ENCODE measurements at places on chromosomes 13 and 19.
A peak's percentile ranks its signal among the peaks of the same experiment; 100 is the strongest.

GRCh38 chr13:31998131-31998530 lies 33.4 kb upstream of the FRY start:
- no peak for DNase-seq

GRCh38 chr19:3684054-3684816 lies 16.0 kb downstream of the PIP5K1C start:
- DNase-seq: no peak

- no peak for DNase-seq
These were observed 93.2 kb upstream of the CSNK1A1L start for GRCh38 chr13:37198629-37199028.

DNA sequence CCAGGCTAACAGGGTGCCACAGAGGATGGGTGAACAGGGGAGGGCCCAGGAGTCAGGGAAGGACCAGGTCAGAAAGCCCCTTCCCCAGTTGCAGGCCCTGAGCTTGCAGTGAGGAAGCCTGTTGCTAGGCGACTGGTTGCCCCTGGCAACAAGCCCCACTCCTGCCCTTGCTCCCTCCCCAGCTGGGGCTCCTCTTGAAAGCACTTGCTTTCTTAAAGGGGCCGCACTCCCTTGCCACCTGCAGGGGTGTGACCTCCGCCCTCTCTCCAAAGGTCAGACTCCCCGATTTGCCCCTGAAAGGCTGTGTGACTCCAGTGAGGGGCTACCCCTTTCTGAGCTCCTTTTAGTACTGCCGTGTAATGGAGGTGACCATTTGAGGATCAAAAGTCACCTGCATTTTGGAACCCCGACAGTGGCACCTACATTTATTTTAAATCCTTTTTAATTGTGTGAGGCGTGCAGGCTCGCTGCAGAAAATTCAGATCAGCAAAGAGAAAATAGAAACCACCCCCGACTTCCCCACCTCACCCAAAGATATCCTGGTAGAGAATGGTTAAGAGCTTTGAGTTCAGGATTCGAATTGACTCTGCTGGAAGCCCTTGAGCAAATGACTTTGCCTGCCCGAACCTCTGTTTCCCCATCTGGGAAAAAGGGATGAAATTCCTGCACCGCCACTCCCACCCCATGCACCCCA lies 4.8 kb downstream of the FCHO1 start:
- peak; percentile 44 for DNase-seq

- DNase-seq: no peak
These were observed 2.2 kb upstream of the PDE4A start for GRCh38 chr19:10418235-10418484.

GRCh38 chr19:42092350-42092749 lies 16.4 kb downstream of the ZNF574 start:
- DNase-seq: peak; percentile 33

GRCh38 chr19:29326351-29326750 lies 113.4 kb upstream of the UQCRFS1 start:
- DNase-seq: no peak

DNA sequence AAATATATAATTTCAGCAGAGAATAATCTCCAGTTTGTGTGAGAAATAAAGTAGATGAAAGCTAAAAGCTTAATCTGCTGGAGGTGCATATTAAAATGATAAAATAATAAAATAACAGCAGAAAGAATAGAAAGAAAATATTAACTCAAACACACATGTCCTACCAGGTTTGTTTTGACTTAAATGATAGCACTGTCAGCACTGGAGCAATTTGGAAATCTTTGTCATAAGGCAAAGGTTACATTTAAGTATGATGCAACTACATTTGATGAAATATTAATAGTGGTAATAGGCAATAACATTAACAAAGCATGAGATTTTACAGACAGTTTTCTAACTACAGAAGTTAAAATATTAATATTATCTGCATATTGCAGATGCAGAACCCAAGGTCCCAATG lies 2380.1 kb downstream of the PCDH9 start:
- no peak for DNase-seq

- DNase-seq: no peak
These were observed 146.9 kb downstream of the TM9SF2 start for GRCh38 chr13:99648066-99648665.

- DNase-seq: no peak
These were observed 20.2 kb downstream of the CARM1 start for GRCh38 chr19:10891405-10892086.

DNA sequence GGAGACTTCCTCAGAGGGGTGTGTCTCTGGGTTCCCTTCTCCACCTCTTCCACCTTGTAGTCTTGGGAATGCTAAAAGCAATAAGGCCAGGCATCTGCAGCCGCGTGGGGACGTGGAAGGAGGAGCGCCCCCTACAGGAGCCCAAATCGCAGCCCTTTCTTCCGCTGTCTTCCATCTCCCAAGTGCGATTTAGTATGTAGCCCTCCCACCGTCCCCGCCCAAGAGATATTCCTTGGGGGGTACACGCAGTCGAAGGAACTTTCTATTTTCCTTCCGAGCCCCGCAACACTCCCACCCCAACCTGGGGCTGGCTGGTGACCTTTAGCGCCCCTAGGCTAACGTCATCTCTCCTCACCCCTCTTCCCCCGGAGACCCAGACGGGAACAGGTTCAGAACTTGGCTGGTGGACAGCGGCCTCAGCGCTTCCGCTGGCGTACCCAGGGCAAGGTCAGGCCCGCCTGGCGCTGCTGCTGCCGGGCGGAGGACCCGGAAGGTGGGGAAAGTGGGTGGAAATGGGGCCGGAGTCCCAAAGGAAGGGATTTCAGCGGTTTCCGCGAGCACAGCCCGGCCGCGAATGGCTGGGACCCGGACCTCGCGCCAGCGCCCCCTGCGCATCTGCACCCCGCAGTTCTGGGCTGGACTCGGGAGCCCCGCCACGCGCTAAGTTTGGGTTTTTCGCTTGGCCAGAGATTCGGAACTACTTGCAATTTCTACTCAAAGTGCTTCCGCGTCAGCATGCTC lies 2.1 kb upstream of the PCDH8 start:
- no peak for DNase-seq

DNA sequence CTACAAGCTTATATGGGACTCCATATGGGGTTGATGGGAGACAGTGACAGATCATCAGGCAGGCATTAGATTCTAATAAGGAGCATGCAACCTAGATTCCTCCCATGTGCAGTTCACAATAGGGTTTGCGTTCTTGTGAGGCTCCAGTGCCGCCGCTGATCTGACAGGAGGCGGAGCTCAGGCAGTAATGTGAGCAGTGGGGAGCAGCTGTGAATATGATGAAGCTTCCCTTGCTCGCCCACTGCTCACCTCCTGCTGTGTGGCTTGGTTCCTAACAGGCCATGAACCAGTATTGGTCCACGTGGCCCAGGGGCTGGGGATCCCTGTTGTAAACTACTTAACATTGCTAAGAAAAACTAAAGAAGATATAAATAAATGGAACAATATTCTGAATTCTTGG lies 378.4 kb downstream of the KCNRG start:
- DNase-seq: no peak

GRCh38 chr13:39602277-39602613 lies 748 bp downstream of the LHFPL6 start:
- DNase-seq: no peak

- DNase-seq: no peak
These were observed at the start of gene DCLK1 for GRCh38 chr13:36131222-36131930. TSS of gene DCLK1 (minus strand) at chr13:36131382.

- DNase-seq: peak; percentile 62
These were observed 25.9 kb downstream of the ACSBG2 start for GRCh38 chr19:6161271-6161850.

- DNase-seq: no peak
These were observed 147.1 kb downstream of the URI1 start for GRCh38 chr19:30089086-30089665.

DNA sequence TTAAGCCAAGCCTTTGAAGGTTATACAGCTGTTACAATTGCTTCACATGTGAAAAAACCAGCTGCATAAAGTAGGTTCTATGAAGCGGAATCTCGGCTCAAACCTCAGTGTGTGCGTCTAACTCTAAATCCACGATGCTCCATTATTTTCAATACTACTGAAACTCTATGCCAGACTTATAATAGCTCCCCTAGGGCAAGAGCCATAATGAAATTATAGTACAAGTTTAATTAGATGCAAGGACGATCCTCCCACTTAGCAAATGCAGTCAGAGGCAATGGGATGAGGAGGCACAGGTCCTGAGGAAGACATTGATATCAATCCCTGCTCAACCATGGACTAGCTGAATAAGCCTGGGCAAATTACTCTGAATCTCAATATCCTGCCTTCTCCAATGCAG lies 31.1 kb downstream of the SLC7A1 start:
- DNase-seq: no peak

DNA sequence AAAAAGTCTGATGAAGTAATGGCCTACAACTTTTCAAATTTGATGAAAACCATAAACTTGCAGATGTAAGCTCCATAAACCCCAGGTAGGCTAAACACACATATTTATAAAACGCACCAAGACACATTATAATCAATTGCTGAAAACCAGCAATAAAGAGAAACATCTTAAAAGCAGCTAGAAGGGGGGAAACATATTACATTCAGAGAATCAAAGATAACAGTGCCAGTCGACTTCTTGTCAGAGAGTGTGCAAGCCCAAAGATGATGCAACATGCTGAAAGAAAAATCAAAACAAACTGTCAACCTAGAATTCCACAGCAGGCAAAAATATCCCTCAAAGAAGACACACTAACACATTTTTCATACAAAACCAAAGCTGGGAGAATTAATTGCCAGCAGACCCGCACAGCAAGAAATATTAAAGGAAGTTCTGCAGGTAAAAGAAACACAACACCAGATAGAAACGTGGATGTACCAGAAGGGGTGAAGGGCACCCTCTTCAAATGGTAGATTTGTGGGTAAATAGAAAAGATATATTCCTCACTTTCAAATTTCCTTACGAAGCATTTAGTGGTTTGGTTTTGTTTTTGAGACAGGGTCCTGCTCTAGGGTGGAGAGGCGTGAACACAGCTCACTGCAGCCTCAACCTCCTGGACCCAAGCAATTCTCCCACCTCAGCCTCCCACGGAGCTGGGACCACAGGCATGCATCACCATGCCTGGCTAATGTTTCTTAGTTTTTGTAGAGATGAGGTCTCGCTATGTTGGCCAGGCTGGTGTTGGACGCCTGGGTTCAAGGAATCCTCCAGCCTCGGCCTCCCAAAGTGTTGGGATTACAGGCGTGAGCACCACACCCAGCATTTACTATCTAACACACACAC lies 16.5 kb upstream of the ATP1A3 start:
- DNase-seq: no peak

DNA sequence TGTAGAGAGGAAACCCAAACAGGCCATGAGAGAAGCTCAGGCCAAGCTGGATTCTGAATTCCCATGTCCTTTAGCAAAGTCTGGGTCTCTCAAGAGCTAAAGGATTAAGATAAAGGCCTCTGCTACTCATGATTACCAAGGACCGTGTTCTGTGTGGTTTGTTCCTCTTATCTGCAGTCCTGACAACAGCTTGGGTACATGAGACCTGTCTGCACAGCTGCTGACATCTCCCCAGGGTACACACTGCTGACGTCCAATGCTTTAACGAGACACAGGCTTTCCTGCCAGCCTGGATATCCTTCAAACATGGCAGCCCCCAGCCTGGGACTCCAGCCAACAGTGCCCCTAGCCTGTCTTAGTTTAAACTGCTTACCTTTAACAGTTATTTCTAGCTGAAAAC lies 211.0 kb downstream of the SLC7A1 start:
- DNase-seq: no peak

- DNase-seq: no peak
These were observed 14.2 kb downstream of the CACNA1A start for GRCh38 chr19:13492128-13492527.

- no peak for DNase-seq
These were observed 184.9 kb downstream of the TM9SF2 start for GRCh38 chr13:99686157-99686572.

GRCh38 chr19:925087-925525 lies 729 bp upstream of the ARID3A start:
- DNase-seq: peak; percentile 70

DNA sequence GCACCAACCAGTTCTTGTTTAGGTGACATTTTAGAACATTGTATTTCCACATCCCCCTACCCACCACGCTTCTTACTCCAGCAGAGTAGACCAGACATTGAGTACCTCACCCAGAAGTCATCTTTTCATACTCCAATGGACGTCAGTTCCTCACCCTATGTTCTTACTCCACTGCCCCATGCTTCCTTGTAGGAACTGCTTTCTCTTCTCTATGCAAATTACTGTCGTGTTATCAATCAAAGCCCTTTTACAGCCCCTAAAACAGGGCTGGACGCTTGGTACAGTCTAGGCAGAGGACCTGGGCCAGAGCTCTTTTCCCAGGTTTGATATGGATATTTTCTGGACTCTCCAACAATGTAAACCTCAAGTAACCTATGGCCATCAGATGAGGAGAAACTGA lies 58.2 kb downstream of the USP12 start:
- no peak for DNase-seq

GRCh38 chr13:103676329-103676728 lies 610.1 kb upstream of the SLC10A2 start:
- no peak for DNase-seq

GRCh38 chr19:1438035-1438932 lies at the start of gene RPS15:
TSS of gene RPS15 (plus strand) at chr19:1438396. CDS start at chr19:1438426, 30 bp downstream.
- peak; percentile 94 for DNase-seq

GRCh38 chr13:27261396-27261795 lies 9.2 kb upstream of the RASL11A start:
- DNase-seq: no peak

DNA sequence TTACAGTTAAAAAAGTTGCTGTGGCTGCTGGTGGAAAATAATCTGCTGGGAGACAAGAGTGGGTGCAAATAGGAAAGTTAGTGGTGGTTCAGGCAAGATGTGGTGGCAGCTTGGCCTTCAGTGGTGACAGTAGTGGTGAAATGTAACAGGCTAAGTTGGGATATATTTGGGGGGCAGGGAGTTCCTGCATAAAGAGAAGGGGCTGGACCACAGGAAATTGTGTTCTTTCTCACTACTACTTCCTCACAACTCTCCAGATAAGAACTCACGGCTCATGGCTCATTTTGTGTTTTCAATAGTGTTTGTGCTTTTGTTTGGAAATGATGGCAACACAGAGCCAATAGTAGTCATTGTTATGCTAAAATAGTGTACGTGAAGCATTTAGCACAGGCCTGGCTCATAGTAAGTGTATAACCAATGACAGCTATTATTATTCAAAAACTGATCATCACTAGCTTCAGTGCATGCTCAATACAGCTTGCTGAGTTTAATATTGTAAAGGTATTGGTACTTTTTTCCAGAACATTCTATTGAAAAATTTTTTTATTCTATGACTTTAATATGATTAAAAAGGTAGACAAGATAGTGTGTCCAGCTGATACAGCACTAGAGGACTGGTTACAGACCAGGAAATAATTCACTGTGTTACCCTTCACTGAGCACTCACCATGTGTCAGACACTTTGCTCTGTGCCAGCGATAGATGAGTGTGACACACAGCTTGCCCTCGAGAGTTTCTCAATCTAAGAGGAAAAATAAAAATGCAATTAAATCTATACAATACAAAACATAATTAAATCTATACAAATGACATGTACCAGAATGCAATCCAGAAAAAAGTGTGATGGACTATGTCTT lies 209.8 kb downstream of the POU4F1 start:
- no peak for DNase-seq

- DNase-seq: no peak
These were observed 1.1 kb downstream of the ZNF135 start for GRCh38 chr19:58060231-58060630.

- peak; percentile 33 for DNase-seq
These were observed 75.8 kb upstream of the UBAC2 start for GRCh38 chr13:99124794-99125316.

GRCh38 chr13:98174307-98174706 lies 2.8 kb downstream of the RNF113B start:
- no peak for DNase-seq

GRCh38 chr13:41049480-41050440 lies 11.5 kb upstream of the WBP4 start:
- DNase-seq: no peak
